Memory B cell (primary cell): ENCODE measurements at places on chromosomes 2 and 18.
A peak's percentile ranks its signal among the peaks of the same experiment; 100 is the strongest.

DNA sequence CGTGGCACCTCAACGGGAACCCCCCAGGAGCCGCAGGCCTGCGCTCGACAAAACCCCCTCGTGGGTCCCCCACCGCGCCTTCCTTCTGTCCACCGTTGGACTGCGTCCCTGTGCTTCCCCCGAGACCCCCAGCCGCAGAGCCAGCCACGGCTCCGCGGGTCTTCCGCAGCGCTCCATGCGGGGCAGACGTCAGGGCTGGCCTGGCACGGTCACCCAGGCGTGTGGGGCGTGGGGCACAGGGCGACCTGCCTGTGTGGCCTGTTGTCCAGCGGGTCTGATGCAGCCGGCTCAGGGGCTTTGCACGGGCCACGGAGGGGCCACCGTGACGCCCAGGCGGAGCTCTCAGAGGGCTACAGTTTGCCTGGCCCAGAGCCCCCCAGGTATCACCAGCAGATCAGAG is 11.0 kb downstream of the NFATC1 start:
- H3K4me3 ChIP-seq: no peak overlapping the region
- H3K27ac ChIP-seq: peak overlapping the region; percentile 99
- peaks cover 34% of the 10 kb centered on the region for H3K4me1 ChIP-seq
- H3K27me3 ChIP-seq: no peaks in the 10 kb centered on the region

GRCh38 chr2:65043001-65043400 is 13.2 kb upstream of the CEP68 start:
- peaks cover 10% of the 10 kb centered on the region for H3K4me1 ChIP-seq
- peaks cover 43% of the 10 kb centered on the region for H3K36me3 ChIP-seq
- no peaks in the 10 kb centered on the region for H3K27me3 ChIP-seq
- no peak overlapping the region for H3K4me3 ChIP-seq

- DNase-seq: no peak
- peaks cover 2% of the 10 kb centered on the region for H3K4me1 ChIP-seq
- H3K36me3 ChIP-seq: no peaks in the 10 kb centered on the region
- H3K27me3 ChIP-seq: peaks cover 7% of the 10 kb centered on the region
- H3K27ac ChIP-seq: no peak overlapping the region
Measured at GRCh38 chr2:121809607-121810006, 54.2 kb downstream of the TSN start.

DNA sequence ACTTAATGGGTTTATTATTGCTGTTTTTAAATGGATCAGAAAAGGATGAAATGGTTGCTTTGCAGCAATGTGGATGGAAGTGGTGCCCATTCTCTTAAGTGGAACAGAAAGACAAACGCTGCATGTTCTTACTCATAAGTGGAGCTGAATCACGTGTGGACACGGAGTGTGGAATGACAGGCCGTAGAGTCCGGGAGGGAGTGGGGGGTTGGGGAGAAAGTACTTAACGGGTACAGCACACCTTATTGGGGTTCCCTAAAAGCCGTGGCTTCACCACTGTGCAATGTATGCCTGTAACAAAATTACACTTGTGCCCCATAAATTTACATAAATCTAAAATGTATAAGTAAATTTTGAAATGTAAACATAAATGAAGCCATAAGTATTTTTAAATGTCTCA is 64.0 kb upstream of the CTDP1 start:
- H3K36me3 ChIP-seq: no peaks in the 10 kb centered on the region
- H3K4me1 ChIP-seq: no peaks in the 10 kb centered on the region
- no peak overlapping the region for H3K27ac ChIP-seq

DNA sequence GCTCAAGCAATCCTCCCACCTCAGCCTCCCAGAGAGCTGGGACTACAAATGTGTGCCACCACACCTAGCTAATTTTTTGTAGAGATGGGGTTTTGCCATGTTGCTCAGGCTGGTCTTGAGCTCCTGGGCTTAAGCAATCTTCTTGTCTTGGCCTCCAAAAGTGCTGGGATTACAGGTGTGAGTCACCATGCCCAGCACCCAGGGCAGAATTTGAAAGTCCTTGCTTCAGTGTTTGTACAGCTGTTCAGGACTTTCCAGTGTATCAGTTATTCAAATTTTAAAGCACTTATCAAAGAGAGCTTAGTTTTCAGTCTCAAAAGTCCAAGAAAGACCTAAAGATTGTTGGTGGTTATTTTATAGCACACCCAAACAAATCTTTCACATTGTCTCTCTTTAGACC is 43.6 kb upstream of the VPS54 start:
- no peak overlapping the region for H3K4me3 ChIP-seq
- H3K4me1 ChIP-seq: peaks cover 7% of the 10 kb centered on the region
- no peaks in the 10 kb centered on the region for H3K36me3 ChIP-seq
- no peaks in the 10 kb centered on the region for H3K27me3 ChIP-seq
- no peak overlapping the region for H3K27ac ChIP-seq
- DNase-seq: no peak

GRCh38 chr2:41872646-41873045 is 175.2 kb upstream of the PKDCC start:
- H3K36me3 ChIP-seq: no peaks in the 10 kb centered on the region
- H3K27me3 ChIP-seq: peaks cover 13% of the 10 kb centered on the region
- H3K27ac ChIP-seq: no peak overlapping the region

- peak overlapping the region; percentile 58 for H3K27ac ChIP-seq
- H3K4me3 ChIP-seq: no peak overlapping the region
- no peaks in the 10 kb centered on the region for H3K27me3 ChIP-seq
Measured at GRCh38 chr2:61288070-61288841, 126.3 kb downstream of the C2orf74 start.

DNA sequence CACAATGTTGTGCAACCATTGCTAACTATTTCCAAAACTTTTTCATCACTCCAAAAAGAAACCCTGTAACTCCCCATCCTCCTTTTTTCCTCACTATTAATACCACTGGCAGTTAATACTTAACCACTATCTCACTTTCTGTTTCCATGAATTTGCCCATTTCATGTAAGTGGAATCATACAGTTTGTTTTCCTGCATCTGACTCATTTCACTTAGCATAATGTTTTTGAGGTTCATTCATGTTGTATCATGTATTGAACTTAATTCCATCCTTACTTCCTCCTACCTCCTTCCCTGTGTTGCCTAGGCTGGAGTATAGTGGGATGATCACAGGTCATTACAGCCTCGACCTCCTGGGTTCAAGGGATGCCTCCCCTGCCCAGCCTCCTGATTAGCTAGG is 68.3 kb downstream of the FAM117B start:
- peak overlapping the region; percentile 3 for H3K27ac ChIP-seq
- no peak overlapping the region for H3K4me3 ChIP-seq
- no peak for DNase-seq
- H3K27me3 ChIP-seq: no peaks in the 10 kb centered on the region

- no peak overlapping the region for H3K4me3 ChIP-seq
- no peak overlapping the region for H3K27ac ChIP-seq
- no peaks in the 10 kb centered on the region for H3K27me3 ChIP-seq
- DNase-seq: no peak
- no peaks in the 10 kb centered on the region for H3K36me3 ChIP-seq
Measured at GRCh38 chr2:233021771-233022170, 8.7 kb upstream of the NGEF start.

DNA sequence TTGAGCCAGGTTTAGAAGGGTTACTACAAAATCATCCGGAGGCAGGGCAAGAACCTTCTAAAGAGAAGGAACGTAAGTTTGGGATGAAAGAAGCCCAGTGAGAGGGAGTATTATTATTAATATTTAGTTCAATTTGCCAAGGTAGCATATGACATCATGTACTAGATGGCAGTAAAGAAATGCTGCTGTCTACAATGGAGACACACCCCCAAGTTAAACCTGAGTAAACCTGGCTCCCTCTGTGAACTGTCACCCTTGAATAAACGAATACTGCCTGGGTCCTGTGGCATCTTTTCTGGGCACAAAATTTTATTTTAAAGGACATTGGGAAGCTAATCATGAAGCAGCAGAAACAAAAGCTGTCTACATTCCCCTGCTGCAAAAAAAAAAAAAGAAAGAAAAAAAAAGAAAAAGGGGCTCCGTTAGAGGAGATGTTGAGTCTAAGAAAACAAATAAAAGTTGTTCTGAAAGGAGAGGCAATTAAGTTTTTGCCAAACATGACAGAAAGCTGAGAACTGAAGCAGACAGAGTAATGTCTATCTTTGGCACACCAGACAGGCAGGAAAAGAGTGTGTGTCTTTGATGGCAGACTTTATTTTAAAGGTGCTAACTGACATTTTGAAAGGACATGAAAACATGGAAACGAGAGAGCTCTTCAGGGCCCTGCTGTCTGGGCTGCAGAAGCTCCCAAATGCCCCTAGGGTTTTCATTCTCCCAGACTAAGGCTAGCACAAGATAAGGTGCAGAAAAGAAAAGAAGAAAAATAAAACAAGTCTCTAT is 557.7 kb upstream of the CHAC2 start:
- no peak overlapping the region for H3K27ac ChIP-seq
- H3K27me3 ChIP-seq: no peaks in the 10 kb centered on the region
- no peaks in the 10 kb centered on the region for H3K4me1 ChIP-seq
- DNase-seq: no peak

DNA sequence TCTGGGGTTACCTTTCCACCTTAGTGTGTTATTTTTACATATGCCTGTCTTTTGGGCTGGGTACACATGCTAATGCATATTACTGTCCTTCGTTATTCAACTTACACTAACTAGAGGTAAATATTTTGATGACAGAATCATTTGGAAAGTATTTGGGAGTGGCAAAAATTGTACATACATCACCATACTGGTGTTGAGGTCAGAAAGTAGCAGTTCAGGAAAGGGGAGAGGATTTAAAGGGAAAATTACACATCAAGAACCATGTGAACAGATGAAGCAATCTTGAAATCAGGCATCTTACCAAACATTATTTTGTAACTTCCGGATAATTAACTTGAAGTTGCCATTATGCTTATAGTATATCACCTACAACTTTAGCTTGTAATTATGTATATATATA is 379.7 kb downstream of the RND3 start:
- H3K27me3 ChIP-seq: no peaks in the 10 kb centered on the region
- H3K4me1 ChIP-seq: no peaks in the 10 kb centered on the region
- H3K4me3 ChIP-seq: no peak overlapping the region
- no peak for DNase-seq

DNA sequence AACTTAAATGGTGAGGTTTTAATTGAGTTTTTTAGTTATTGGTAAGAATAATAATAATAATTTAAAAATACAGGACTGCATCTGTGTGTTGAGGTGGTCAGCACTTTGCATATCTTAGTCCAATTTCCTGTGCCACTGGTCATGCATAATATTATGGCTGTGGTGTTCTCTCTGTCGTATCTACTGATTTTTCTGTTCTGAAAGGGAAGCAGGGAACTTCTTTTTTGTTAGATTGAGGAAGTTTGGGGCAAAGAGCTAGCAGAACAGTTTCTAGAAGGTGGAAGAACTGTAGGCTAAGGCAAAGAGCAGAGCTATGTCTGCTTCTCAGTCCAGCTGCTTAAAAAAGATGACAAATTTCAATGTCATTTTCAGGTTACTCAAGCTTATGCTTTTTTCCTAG is 74.3 kb downstream of the XRCC5 start:
- peaks cover 52% of the 10 kb centered on the region for H3K4me1 ChIP-seq
- H3K36me3 ChIP-seq: peaks cover 29% of the 10 kb centered on the region
- peak overlapping the region; percentile 34 for H3K4me3 ChIP-seq
- peak overlapping the region; percentile 89 for H3K27ac ChIP-seq

DNA sequence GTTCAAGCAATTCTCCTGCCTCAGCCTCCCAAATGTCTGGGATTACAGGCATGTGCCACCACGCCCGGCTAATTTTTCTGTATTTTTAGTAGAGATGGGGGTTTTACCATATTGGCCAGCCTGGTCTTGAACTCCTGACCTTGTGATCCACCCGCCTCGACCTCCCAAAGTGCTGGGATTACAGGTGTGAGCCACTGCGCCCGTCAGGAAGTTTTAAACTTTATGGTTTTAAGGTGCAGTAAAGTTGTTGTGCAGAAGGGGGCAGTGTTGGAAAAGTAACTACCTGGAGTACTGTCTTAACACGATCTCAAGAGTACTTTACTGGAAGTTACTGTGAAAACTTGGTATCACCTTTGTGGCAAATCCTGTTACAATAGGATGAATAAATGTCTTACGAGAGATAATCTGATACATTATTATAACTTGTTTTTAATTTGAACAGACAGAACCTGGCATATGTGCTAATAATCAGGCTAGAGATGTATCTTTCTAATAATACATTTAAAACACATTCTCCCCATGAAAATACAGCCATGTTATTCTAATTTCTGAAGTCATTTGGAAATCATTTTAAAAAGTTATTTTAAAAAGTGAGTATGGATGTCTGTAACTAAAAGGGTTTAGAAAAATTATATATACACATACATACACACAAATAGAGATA is 10.8 kb downstream of the SPDYA start:
- no peaks in the 10 kb centered on the region for H3K27me3 ChIP-seq
- H3K4me1 ChIP-seq: peaks cover 3% of the 10 kb centered on the region
- peak; percentile 57 for DNase-seq
- H3K36me3 ChIP-seq: no peaks in the 10 kb centered on the region

GRCh38 chr18:39660141-39660540 is 2094.5 kb upstream of the CELF4 start:
- H3K36me3 ChIP-seq: no peaks in the 10 kb centered on the region
- no peaks in the 10 kb centered on the region for H3K4me1 ChIP-seq
- H3K4me3 ChIP-seq: no peak overlapping the region
- DNase-seq: no peak
- H3K27ac ChIP-seq: no peak overlapping the region

- DNase-seq: no peak
- H3K27ac ChIP-seq: no peak overlapping the region
- no peaks in the 10 kb centered on the region for H3K36me3 ChIP-seq
- H3K27me3 ChIP-seq: peaks cover 2% of the 10 kb centered on the region
- H3K4me1 ChIP-seq: no peaks in the 10 kb centered on the region
- H3K4me3 ChIP-seq: no peak overlapping the region
Measured at GRCh38 chr2:195898505-195899191, 170.0 kb downstream of the DNAH7 start.

GRCh38 chr2:240930631-240931318 is 24.6 kb downstream of the CROCC2 start:
- peaks cover 18% of the 10 kb centered on the region for H3K27me3 ChIP-seq
- H3K4me3 ChIP-seq: no peak overlapping the region
- no peaks in the 10 kb centered on the region for H3K4me1 ChIP-seq

- H3K4me1 ChIP-seq: peaks cover 59% of the 10 kb centered on the region
- H3K27me3 ChIP-seq: no peaks in the 10 kb centered on the region
- peak overlapping the region; percentile 86 for H3K27ac ChIP-seq
- H3K36me3 ChIP-seq: peaks cover 4% of the 10 kb centered on the region
- peak overlapping the region; percentile 52 for H3K4me3 ChIP-seq
- DNase-seq: no peak
Measured at GRCh38 chr2:37625796-37626571, 45.5 kb downstream of the CDC42EP3 start.

GRCh38 chr2:30178618-30179434 is 32.0 kb downstream of the YPEL5 start:
- H3K4me1 ChIP-seq: no peaks in the 10 kb centered on the region
- DNase-seq: no peak
- H3K27me3 ChIP-seq: no peaks in the 10 kb centered on the region
- H3K36me3 ChIP-seq: no peaks in the 10 kb centered on the region
- no peak overlapping the region for H3K4me3 ChIP-seq
- H3K27ac ChIP-seq: no peak overlapping the region
